ENCODE measurements at places on chromosomes 11 and 22.
A peak's percentile ranks its signal among the peaks of the same experiment; 100 is the strongest.

DNA sequence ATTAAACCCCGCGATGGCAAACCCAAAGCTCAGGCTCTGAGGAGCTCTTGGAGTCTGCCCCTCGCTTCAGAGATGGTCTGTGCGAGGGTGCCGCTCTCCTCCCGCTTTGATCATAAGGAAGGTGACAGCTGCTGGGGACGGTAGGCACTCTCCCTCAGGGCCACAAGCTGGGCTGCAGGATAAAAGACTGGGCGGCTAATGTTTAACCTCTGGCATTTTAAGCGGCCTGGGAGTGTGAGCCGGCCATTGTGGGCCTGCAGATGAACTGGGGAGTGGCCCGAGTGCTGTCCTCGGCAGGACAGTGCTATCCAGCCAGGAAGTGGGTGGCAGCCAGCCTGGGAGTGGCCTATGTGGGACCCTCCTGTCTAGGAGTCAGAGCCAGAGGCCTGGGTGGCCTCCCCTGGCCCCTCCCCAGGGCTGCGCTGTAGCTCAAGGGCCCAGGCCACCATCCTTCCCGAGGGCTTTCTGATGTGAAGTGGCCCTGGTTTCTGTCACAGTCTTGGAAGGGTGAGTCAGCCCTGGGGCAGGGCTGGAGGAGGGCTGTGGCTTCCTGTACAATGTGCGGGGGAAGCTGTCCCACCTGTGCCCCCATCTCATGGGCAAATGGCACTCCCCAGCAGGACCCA is 58.7 kb upstream of the PRODH start:
- no peak for DNase-seq

- DNase-seq, result no peak
These were observed 689 bp upstream of the RAB39A start for GRCh38 chr11:107927559-107927958.

- DNase-seq, result peak; percentile 78
These were observed at the start of gene ANO9 for GRCh38 chr11:441418-442274. TSS of gene ANO9 (minus strand) at chr11:442011. CDS start at chr11:441926, 85 bp downstream.

DNA sequence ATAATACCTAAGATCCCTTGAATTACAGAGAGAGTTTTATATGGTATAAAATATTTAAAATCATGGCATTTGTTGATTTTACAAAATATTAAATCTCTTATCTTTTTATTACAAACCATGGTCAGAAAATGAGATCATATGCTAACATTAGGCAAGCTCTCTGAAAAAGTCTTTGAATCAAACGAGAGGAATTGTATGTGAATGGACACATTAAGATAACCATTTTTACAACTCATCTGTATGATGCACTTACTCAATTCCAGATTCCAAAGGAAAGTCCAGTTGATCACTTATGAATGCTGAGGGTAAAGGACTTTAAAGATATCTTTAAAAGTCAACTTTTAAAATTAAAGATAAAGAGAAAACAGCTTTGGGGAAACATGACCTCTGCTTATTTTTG is 83.5 kb upstream of the LUZP2 start:
- DNase-seq, result no peak

GRCh38 chr11:14409891-14410290 is 50.9 kb upstream of the RRAS2 start:
- DNase-seq, result no peak

GRCh38 chr22:39349506-39349966 is 255 bp upstream of the SYNGR1 start:
- peak; percentile 49 for DNase-seq

DNA sequence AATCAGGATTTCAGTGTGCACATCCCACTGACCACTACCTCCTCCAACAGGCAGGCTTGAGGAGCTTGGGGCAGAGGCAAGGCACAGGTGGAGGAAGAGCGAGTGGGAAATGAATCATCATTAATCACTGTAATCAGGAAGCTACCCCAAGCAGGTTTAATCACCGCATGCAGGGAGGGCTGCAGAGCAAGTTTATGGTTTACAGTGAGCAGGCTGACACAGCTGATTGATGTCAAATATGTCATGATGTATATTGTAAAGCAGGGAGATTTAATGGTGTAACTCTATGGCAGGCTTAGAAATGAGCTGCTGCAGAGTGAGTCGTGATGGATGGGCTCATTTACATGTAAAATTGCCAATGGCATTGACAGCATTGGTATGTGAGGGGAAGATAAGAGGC is 441.0 kb downstream of the NTM start:
- no peak for DNase-seq

GRCh38 chr11:129695571-129696308 is 119.9 kb upstream of the TMEM45B start:
- DNase-seq, result no peak

- no peak for DNase-seq
These were observed 1138.5 kb downstream of the BRD1 start for GRCh38 chr22:48689206-48689605.

- peak; percentile 39 for DNase-seq
These were observed 69.4 kb upstream of the FGF3 start for GRCh38 chr11:69888483-69889181.

GRCh38 chr22:22993184-22993583 is 77.1 kb upstream of the GNAZ start:
- DNase-seq, result no peak

DNA sequence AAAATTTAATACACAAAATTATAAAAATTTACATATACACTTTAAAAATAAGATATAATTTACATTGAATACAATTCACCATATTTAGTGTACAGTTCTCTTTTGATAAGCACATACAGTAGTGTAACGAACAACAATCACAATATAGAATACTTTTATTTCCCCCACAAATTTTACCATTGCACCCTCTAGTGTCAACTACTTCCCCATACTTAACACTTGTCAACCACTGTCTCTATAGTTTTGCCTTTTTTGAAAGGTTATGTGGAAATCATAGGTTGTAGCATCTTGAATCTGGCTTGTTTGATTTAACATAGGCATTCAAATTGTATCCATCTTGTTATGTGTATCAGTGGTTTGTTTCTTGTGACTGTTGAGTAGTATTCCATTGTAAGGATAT is 21.3 kb upstream of the PANX1 start:
- no peak for DNase-seq

- no peak for DNase-seq
These were observed 9.4 kb downstream of the TRIM6 start for GRCh38 chr11:5605849-5606248.

GRCh38 chr11:86099874-86100273 is 31.0 kb upstream of the PICALM start:
- no peak for DNase-seq

DNA sequence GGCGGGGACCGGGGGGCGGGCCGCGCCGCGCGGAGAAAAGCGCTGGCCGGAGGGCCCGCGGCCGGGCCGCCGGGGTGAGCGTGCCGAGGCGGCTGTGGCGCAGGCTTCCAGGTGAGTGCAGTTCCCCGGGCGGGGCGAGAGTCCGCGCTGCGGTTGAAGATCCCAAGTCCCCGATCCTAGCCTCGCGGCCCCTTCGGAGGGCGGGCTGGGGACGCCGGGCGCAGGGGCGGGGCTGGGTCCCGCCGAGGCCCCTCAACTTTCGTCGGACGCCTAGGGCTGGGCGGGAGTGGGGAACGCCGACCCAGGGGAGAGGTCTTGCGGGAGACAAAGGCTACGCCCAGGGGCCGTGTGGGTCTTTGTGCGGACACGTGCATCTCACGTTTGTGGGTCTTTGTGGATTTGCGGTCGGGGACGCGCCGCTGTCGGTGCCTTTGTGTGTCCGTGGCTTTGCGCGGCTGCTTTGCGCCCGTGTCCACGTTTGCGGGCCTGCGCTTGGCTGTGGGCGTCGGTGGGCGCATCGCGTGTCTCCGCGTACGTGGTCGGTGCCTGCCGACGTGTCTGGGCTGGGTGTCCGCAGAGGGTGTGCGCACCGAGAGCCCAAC is at the start of gene TSKU:
TSS of gene TSKU (plus strand) at position 63 of the 602 bp plus-strand sequence. CDS start 12,261 bp downstream, outside the sequence.
- DNase-seq, result no peak

DNA sequence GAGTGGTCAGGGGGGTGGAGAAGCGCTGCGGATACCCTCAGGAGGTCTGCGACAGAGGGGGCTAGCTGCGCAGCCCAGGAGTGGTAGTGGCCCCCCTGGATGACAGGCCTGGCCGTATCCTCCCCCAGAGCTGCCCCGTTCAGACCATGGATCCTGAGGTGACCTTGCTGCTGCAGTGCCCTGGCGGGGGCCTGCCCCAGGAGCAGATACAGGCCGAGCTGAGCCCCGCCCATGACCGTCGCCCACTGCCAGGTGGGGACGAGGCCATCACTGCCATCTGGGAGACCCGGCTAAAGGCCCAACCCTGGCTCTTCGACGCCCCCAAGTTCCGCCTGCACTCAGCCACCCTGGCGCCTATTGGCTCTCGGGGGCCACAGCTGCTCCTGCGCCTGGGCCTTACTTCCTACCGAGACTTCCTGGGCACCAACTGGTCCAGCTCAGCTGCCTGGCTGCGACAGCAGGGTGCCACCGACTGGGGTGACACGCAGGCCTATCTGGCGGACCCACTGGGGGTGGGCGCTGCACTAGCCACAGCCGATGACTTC is 505 bp downstream of the NUDT22 start:
- no peak for DNase-seq

DNA sequence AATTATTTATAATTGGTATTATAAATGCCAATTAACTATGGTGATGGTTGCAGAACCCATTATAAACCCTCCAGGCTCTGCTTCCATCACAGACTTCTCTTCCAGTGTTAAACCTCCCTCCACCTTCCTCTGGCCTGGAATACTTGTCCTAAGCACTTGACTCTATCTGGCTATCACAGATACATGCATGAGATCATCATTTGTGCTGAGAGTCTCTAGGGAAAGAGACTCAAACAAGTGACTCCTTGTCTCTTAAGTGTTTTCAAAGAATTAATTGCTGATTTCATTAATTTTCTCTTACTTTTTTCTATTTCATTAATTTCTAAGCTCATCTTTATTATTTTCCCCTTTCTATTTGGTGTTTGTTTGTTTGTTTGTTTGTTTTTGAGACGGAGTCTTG is 29.1 kb downstream of the RTL6 start:
- DNase-seq, result no peak

GRCh38 chr11:7495882-7496551 is 10.7 kb downstream of the OLFML1 start:
- peak; percentile 30 for DNase-seq

GRCh38 chr22:41902932-41903421 is 11.9 kb downstream of the SHISA8 start:
- DNase-seq, result no peak

DNA sequence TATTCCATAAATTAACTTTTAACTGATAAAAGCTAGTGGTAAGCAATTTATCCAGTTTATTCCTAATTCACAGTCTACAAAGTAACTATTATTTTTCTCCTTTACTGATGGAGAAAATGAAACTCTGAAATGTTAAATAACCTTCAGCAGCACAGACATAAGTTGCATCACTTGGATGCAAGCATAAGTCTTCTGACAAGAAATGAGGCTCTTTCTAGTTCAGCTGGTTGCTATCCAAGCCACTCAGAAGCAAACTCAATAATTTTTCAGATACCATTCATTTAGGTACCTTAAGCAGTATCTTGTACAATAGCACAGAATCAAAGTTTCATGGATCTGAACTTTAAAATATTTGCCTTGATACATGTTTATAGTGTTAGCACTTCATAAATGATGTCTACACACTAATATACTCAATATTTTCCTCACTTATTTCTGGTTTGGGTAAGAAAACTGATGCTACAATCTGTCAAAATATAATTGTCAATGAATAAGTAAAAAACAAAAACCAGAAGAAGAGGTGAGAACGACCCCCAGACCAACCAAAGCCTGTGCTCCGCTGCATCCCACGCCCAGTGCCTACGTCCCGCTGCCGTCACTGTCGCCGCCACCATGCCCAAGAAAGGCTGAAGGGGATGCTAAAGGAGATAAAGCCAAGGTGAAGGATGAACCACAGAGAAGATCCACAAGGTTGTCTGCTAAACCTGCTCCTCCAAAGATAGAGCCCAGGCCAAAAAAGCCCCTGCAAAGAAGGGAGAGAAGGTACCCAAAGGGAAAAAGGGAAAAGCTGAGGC is 18.1 kb downstream of the FAM168A start:
- DNase-seq, result no peak

- no peak for DNase-seq
These were observed 53.4 kb downstream of the RTL6 start for GRCh38 chr22:44444341-44445306.

DNA sequence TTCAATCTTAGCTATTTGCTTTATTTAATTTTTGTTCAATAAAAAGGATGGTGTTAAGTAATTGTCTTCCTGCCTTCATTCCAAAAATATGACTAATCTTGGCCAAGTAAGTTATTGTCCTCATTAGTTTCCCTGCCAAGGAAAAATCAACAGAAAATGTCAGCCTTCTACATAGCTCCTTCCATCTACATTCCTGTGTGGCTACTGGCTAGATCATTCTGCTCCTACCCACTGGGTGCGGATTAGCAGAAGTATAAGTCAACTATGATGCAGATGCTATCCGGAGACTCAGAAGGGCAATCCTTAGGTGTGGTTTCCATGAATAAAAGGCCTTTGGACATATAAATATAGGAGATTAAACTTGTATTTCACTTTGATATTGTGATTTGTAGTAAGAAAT is 154.4 kb downstream of the SBF2 start:
- DNase-seq, result no peak

All from GM18507 (cell line).